ENCODE measurements at places on chromosomes 2 and 18.
A peak's percentile ranks its signal among the peaks of the same experiment; 100 is the strongest.

GRCh38 chr2:53188851-53189510 lies 578.6 kb upstream of the CHAC2 start:
- no peak for DNase-seq

DNA sequence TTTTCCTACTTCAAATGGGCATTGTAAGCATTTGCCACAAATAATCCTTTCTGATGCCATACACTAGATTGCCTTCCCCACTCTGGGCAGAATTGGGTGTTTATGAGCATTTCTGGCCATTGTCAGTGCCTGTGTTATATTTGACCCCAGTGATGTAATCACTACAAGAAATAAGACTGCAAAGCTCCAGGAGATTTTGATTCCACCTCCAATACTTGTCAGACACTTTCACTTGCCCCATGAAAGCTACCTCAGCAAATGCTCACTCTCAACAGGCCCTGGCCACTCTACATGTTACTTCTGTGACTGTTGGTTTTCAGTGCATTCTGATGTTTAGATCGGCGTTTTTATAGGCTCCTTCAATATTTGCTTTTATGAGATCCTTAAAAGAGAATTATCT lies 135.1 kb downstream of the GFPT1 start:
- DNase-seq = no peak

DNA sequence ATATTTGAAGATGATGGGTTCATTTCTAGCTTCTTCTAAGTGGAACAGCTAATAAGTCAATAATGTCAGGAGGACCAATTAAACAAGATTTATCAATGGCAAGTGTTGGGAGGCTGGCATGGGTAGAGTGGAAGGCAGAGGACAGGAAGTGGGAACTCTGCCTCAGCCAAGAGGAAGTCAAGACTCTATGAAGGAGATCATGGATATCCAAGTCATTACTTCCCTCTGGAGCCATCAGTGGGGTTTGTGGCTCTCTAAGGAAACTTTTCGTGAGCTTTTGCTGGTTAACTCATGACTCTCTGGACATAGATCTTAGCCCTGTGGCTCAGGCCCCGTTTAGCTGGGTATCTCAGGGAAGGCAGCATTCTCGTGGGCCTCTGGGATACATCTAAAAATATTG lies 410.4 kb upstream of the ID2 start:
- DNase-seq = no peak

DNA sequence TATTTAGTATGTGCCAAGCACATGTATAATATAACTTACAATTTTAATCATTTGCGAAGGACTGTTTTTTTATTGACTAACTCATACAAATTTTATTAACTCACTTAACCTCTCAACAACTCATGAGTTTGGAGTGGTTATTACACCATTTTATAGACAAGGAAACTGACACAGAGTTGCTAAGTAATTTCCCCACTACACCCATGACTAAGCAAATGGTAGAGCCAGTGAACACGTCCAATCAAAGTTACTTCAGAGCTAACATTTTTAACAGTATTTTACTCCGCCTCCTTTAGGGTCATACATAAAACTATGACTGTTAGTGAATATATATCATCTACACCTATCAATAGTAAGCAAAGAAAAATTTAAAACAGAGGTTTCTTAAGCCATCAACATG lies 556.7 kb upstream of the FSIP2 start:
- no peak for DNase-seq

DNA sequence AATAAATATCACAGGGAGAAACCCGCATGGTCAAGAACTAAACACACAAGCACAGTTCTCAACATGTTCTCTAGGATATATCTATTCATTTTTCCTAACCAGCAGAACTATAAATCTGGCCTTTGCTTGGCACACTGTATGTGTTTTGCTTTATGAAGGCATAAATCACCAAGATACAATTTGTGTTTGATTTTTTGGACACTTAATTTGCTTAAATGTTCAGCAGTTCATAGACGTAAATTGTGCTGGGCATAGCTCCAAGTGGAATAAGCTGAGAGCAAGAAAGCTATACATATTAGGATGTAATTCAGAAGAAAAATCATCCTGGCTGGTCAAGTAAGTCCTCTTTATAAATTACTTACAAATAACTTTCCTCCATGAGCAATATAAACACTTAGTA lies 341.5 kb upstream of the ATP5MC3 start:
- no peak for DNase-seq

DNA sequence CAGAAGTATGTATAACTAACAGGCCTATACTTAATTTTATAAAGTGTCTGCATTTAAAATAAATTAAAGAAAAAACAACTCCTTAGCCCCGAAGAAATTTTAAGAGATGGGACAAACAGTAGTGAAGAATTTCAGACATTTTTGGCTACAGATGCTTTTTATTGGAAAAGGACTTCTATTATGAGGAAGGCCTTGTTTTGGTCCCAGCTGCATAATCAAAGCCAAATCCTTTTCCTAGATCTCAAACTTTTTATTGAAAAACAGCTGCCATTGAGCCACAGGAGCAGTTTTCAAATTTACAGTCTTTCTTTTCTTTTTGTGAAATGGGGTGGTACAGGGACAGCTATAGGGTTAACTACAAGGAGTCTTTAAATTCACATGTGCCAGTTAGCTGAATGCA lies 51.3 kb upstream of the SETBP1 start:
- DNase-seq = no peak

- DNase-seq = no peak
Measured at GRCh38 chr2:39849064-39849463, 70.0 kb upstream of the THUMPD2 start.

DNA sequence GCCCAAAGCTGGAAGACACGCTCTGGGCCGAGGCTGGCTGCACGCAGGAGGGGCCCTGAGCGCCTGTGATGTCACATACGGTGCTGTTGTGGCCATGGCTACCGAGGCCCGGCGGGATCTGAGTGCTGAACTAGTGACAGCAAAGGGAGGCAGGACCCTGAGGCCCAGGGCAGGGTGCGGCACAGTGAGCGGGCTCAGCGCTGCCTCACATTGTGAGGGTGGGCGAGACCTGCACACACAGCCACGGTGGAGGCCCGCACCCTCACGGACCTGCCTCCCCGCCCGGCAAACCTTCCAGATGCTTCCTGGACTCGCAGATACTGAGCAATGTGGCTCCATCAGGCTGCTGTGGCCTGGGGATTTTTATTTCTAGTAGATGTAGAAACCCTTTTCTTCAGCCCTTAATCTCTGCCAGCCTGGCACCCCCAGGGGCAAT lies 133.8 kb upstream of the CTDP1 start:
- no peak for DNase-seq

DNA sequence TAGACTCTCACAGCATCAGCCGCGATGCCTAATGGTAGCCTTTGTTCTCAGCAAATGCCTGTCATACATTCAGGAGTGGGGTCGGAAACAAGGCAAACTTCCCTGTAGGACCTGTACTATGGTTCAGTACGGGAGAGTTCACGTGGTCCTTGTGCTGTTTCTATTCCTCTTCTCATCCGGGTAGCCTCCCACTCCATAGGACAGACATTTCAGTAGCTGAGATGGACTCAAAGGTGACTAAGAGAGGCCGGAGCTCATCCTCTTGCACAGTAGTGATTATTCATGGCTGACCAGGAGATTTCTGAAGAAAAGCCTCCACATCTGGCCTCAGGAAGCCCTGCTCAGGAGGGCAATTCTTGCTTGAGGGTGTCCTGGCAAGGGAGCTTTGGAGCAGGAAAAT lies 117.8 kb upstream of the SPRED2 start:
- no peak for DNase-seq

DNA sequence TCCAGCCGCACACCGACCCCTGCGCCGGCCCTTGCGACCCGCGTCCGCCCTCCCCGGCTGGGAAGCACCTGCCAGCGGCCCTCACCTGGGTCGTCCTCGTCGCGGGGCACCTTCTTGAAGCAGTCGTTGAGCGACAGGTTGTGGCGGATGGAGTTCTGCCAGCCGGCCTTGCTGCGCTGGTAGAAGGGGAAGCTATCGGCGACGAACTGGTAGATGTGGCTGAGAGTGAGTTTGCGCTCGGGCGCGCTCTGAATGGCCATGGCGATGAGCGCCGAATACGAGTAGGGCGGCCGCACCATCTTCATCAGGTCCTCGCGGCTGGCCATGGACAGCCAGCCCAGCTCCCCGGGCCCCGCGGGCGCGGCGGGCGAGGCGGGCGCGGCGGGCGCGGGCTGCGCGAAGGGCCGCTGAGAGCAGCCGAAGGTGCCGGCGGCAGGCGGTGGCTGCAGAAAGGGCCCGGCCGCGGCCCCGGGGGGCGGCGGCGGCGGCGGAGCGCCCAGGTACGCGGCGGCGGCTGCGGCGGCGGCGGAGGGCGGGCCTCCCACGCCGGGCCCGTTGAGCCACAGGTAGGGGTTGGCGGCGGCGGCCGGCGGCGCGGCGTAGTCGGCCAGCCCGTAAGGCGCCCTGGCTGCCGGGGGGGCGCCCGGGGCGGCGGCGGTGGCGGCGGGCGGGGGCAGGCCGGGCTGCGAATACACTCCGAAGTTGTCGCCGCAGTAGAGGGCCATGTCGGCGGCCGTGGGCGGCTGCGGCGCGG lies 505 bp downstream of the FOXI3 start:
- DNase-seq = peak; percentile 14

DNA sequence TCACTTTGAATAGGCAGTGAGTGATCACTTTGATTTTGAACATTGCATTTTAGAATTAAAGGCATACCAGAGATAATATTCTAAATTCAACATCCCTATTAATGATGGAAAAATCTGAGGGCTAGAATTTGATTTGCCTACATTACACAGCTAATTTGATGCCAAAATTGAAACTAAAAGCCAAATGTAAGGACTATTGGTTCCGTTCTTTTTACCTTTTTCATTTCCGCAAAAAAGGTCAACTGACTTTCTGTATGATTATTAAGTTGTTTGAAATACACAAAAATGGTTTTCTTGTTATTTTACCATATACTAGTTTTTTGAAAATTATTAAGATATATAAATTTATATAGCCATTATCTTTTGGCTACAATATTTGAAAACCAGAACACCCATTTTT lies 117.5 kb downstream of the SCN3A start:
- no peak for DNase-seq

GRCh38 chr18:57698571-57699276 lies 77.1 kb upstream of the NARS1 start:
- DNase-seq = no peak

DNA sequence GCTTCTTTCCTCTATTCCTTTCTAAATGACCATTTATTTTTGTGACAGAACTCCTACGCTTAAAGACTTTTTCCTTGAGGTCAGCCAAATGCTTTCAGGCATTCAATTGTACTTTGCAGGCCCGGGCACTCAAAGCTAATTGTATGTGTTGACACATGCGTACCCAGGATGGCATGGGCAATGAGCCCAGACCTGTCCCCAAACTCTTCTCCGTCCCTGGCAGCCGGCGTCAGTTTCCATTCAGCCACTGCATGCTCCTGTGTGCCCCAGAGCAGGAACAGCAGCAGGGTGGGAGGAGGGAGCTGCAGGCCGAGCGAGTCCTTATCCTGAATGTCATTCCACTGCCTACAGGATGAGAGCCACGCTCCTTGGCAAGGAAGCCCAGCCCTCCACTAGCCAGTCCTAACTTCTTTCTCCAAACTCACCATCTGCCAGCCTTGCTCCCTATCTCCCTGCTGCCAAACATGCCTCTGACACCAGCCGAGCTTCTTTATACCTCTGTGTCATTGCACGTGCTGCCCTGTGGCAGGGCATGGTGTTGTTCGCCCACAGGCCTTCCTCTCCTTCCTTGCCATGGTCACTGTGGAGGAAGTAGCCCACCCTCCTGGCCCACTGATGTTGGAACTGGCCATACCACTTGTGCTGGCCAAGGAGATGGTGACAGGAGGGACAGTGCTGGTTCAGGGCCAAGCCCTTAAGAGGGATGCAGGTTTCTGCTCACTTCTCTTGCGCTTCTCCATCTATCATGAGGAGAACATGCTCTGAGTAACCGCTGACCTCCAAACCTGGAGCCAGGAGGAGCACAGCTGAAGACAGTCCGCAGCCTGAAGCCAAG lies 116.9 kb upstream of the FHL2 start:
- DNase-seq = no peak

DNA sequence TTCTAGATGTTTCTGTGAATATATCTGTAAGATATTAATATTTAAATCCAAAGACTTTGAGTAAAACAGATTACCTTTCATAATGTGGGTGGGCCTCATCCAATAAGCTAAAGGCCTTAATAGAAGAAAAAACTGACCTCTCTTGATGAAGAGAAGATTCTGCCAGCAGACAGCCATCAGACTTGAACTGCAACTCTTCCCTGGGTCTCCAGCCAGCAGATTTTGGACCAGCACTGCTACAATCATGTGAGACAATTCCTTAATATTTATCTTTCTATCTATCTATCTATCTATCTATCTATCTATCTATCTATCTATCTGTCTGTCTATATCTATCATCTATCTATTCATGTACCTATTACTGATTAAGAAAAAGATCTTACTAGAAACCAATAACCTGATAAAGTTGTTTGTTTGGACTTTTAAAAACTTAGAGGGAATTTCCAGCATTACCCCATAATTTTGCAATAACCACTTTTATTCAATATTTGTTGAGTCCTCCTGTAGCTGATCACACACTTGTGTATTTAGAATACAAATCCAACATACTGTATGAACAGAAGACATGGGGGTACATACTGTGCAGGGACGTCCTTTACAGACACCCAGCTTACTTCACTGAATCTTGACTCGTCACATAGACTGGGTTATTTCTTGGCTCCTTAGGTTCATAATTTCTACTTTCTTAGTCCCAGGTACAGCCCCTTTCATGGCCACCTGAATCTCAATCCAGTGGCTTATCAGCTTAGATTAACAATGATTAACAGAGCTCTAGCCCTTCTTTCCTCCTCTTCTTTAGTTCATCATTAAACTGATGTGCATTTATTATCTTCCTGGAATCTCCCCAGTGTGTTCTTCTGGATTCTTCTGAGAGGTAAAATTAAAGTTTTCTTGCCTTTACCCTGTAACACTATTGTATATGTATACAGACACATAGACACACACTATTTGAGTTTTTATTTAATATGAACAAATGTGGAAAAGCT lies 27.2 kb upstream of the STAT4 start:
- no peak for DNase-seq

DNA sequence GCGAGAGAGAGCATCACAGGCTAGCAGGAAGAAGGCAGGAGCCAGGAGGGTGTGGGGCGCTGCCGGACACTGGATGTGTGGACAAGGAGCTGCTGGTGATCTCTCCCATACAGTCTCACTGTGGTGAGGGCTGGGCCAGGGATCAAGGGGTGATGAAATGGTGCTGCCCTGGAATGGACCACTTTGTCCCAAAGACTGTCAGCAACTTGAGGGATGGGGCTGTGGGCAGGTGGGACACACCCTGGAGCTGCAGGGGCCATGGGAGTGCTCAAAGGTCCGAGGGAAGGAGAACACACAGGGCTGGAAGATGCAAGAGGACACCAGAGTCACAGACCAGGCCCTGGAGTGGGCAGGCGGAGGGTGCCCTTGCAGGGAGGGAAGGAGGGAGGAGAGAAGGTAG lies 38.0 kb downstream of the COA5 start:
- no peak for DNase-seq

GRCh38 chr2:241163601-241164118 lies 13.4 kb downstream of the PPP1R7 start:
- no peak for DNase-seq

DNA sequence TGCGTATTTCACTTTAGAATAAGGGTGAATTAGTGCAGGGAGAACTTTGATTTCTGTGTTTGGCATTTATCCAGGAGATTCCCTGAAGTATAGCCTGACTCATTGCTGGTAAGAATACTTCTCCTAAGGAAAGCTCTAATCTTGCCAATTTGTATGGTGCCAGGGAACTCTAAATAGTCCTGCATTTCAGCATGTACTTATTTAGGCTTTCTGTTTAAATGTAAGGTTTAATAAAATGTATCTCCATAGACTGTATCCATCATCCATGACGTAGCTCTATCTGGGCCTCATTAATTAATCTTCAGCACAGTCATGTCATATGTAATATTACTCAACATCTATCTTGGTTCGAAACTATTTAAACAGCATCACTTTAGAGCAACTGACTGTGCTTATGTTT lies 127.7 kb downstream of the DOK6 start:
- no peak for DNase-seq
